Bronchus fibroblast of lung (primary cell): ENCODE measurements at places on chromosomes 3 and 15. TPM values are rescaled to one million over a fixed set of nuclear protein-coding genes. Genes with fewer than 3 reads are reported as not detected.

Gene TEX55
- total RNA-seq = not detected in 2 replicates

Gene AMIGO3
- 0.50 and 1.2 TPM in 2 replicates for total RNA-seq

Gene CCR2
- total RNA-seq = not detected in 2 replicates

Gene TTLL13
- not detected in 2 replicates for total RNA-seq

Gene PRTG
- 3.4 and 4.2 TPM in 2 replicates for total RNA-seq

Gene NEIL1
- total RNA-seq = 2.1 and 6.7 TPM in 2 replicates

Gene FETUB
- total RNA-seq = not detected in 2 replicates

Gene NUTM1
- total RNA-seq = not detected in 2 replicates

Gene MNS1
- 1.8 and 3.4 TPM in 2 replicates for total RNA-seq

Gene KCTD6
- total RNA-seq = 4.9 and 6.2 TPM in 2 replicates

Gene CCDC54
- total RNA-seq = not detected in 2 replicates

Gene DGKG
- total RNA-seq = 0.50 TPM in 1 of 2 replicates, not detected in the other

Gene ITIH1
- not detected in 2 replicates for total RNA-seq

Gene ROPN1B
- not detected in 2 replicates for total RNA-seq

Gene CCR8
- not detected in 2 replicates for total RNA-seq

Gene C3orf20
- not detected in 2 replicates for total RNA-seq

Gene NPAP1
- not detected in 2 replicates for total RNA-seq

Gene MYLK
- total RNA-seq = 149 and 159 TPM in 2 replicates

Gene GOLGA6B
- not detected in 2 replicates for total RNA-seq

Gene MUSTN1
- total RNA-seq = not detected in 2 replicates

Gene ACKR4
- total RNA-seq = not detected in 2 replicates

Gene CTXN2
- total RNA-seq = not detected in 2 replicates

Gene SCN11A
- total RNA-seq = not detected in 2 replicates

Gene LRRC49
- total RNA-seq = 9.1 and 9.8 TPM in 2 replicates

Gene CAND2
- total RNA-seq = 6.6 and 7.4 TPM in 2 replicates

Gene SERINC4
- 0.15 TPM in 1 of 2 replicates, not detected in the other for total RNA-seq

Gene AGBL1
- not detected in 2 replicates for total RNA-seq

Gene MAGEL2
- 0.45 and 0.84 TPM in 2 replicates for total RNA-seq

Gene KLHL6
- total RNA-seq = not detected in 2 replicates

Gene FANCD2OS
- total RNA-seq = not detected in 2 replicates

Gene HYKK
- total RNA-seq = 7.4 TPM in 2 replicates

Gene IGDCC3
- total RNA-seq = under 0.01 TPM in 1 of 2 replicates, not detected in the other

Gene RTP2
- not detected in 2 replicates for total RNA-seq

Gene CRABP1
- total RNA-seq = not detected in 2 replicates

Gene TERC
- total RNA-seq = 92.2 and 99.0 TPM in 2 replicates

Gene RASGRP1
- not detected in 2 replicates for total RNA-seq

Gene CP
- under 0.01 and 0.17 TPM in 2 replicates for total RNA-seq

Gene LTK
- 0.50 and 0.59 TPM in 2 replicates for total RNA-seq

Gene ZNF620
- 0.67 and 1.0 TPM in 2 replicates for total RNA-seq

Gene ALDH1A3
- 8.5 and 16.0 TPM in 2 replicates for total RNA-seq

Gene GAP43
- 0.45 and 0.50 TPM in 2 replicates for total RNA-seq

Gene CISH
- total RNA-seq = 1.2 and 2.1 TPM in 2 replicates
